ENCODE measurements at places on chromosomes 2 and 18. TPM values are rescaled to one million over a fixed set of nuclear protein-coding genes. Genes with fewer than 3 reads are reported as not detected.

GRCh38 chr2:46229134-46230063 is 67.8 kb upstream of the EPAS1 start:
- DNase-seq: no peak

GRCh38 chr2:224948859-224949258 is 93.4 kb downstream of the DOCK10 start:
- no peak for DNase-seq

DNA sequence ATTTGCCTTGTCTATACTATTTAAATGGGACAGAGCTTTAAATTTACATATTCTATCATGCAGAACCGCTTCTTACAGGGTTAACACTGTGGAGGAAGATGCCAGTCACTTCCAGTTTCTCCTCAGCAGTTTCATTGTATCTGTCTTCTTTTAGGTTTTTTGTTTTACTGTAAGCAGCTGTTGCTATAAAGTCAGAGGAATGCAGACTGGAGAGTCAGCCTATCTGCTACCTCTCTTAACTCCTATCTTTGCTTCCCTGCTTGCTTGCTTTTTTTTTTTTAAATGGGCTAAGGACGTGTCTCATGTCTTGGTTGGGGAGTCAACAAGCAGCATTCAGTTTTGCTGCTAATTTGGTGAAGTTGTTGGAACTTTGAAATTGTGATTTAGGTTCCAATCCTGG is 8.9 kb downstream of the EPC2 start:
- DNase-seq: peak; percentile 18

DNA sequence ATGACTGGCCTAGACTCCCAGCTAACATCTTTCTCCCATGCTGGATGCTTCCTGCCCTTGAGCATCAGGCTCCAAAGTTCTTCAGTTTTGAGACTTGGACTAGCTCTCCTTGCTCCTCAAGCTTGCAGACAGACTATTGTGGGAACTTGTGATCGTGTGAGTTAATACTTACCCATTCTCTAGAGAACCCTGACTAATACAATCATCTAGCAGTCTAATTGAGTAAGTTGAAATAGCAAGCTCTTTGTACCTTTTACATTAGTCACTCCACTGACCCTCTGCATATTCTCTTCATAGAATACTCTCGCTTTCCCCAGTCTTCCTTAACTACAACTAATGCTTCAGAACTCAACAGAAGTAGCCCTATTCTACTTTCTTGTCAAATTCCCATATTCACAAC is 434.6 kb upstream of the NXPH2 start:
- no peak for DNase-seq

DNA sequence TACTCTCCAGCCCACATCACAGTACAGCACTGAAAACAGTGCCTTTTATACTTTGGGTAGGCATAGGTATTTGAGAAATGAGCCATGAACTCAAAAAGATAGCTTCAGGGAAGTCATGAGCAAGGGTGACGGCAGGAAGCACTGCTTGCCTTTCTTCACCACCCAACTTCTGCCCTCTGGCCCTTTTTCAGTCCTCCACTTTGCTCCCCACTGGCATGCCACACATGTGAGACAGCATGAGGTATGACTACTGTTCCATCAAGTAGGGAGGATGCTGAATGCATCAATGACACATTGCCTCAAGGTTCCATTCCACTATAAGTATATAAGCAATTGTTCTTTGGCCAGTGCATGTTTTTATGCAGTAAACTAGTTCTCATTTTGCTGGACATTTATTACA is 373.0 kb downstream of the NRXN1 start:
- no peak for DNase-seq

DNA sequence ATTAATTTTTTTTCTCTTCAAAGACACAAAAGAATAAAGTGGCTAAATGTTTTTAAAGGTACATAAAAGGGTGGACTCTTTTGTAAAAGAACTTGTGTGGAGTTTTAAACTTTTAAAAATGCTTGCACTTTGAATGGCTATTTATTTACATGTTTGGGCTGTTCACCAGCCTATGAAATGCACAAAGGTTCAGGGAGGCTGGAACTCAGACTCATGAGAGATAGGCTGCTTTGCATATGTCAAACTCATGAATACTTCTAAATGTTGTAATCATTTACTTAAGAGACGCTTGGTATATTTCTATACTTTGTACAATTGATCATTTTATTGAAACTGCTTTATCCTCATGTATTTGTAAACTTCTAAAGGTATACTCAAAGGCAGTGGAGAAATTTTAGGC is 79.9 kb downstream of the ZEB2 start:
- no peak for DNase-seq

DNA sequence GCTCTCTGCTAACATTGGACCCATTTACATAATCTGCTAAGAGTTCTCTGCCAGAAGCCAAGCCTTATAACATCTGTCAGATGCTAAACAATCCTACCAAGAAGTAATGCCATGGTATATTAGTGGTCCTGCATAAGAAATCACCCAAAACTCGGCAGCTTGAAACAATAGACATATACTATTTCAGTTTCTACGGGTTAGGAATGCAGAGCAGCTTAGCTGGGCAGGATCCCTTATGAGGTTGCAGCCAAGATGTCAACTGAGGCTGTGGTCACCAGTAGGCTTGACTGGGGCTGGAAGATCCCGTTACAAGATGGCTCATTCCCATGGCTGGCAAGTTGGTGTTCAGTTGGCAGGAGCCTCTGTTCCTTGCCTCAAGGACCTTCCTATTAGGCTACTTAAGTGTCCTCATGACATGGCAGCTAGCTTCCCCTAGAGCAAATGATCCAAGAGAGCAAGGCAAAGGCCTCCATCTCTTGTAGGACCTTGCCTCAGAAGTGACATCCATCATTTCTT is 25.1 kb upstream of the SOS1 start:
- DNase-seq: no peak

- no peak for DNase-seq
Measured at GRCh38 chr18:24633121-24633520, 172.7 kb downstream of the HRH4 start.

GRCh38 chr2:188459061-188459460 is 167.4 kb downstream of the GULP1 start:
- no peak for DNase-seq

GRCh38 chr2:171553858-171554257 is 31.6 kb downstream of the CYBRD1 start:
- peak; percentile 5 for DNase-seq

GRCh38 chr2:110216199-110216598 is 3.9 kb upstream of the MTLN start:
- no peak for DNase-seq

GRCh38 chr2:165864296-165864695 is 70.2 kb upstream of the GALNT3 start:
- DNase-seq: no peak

The PHLPP1 gene
- 11.5 TPM for total RNA-seq

- DNase-seq: no peak
Measured at GRCh38 chr2:28296904-28297303, 95.8 kb upstream of the FOSL2 start.

DNA sequence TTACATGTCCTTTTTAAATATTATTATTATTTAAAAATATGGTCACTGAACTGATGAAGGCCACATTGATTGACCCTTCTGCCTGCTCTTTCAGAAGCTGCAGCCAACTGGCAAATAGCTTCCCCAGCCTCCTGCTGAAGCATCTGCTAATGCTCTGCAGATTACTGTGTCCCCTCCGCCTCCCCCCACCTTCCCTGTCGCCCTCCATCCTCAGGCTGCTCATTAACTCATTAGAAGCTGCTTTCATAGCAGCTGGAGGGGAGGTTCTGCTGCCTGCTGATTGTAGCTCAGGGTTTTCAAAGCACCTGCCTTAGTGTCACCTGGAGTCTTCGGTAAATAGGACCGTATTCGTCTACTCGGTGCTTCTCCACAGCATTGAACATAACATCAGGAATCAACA is 24.8 kb upstream of the LMAN1 start:
- DNase-seq: no peak

DNA sequence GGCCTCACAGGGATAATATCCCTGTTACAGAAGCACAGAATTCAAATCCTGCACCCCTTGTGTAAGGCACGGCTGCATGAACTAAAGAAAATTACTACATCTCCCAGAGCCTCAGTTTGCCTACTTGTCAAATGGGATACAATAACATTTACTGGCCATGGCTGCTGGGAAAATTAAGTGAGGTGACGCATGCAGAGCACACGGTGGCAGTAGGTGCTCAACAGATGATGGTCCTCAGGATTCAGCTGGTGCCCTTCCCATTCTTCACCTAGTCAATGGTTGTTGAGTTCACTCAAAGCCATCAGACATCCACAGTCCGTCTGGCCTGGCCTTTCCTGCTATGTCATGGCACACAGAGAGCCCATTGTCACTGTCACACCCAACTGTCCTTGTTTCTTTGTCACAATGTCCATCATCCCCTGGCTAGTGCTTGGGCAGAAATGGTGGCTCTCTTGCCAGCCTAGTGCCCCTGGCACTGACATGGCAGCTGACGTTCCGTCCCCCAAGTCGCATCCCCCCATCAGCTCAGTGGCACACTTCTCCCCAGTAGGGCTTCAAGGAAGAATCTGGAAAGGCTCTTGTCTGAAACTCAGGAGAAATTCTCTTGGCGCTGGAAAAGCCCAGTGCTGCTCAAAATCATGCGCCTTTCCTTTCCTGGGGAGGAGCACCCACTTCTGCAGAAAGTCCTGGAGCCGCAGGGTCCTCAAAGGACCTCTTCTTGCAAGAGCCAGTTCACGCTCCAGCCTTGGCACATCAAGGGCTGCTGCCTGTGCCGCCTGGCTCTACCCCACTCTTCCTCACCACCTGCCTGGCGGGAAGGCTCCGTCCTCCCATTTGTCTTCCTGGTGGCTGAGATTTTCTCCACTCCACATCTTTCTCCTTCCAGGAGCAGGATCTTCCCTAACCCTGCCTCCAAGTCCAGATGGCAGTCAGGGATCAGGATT is 55.9 kb upstream of the SLC66A3 start:
- DNase-seq: peak; percentile 7

GRCh38 chr2:42252464-42252863 is 83.3 kb downstream of the EML4 start:
- DNase-seq: no peak

The GDF7 gene
- 0.06 TPM for total RNA-seq

The RPRM gene
- not detected for total RNA-seq

DNA sequence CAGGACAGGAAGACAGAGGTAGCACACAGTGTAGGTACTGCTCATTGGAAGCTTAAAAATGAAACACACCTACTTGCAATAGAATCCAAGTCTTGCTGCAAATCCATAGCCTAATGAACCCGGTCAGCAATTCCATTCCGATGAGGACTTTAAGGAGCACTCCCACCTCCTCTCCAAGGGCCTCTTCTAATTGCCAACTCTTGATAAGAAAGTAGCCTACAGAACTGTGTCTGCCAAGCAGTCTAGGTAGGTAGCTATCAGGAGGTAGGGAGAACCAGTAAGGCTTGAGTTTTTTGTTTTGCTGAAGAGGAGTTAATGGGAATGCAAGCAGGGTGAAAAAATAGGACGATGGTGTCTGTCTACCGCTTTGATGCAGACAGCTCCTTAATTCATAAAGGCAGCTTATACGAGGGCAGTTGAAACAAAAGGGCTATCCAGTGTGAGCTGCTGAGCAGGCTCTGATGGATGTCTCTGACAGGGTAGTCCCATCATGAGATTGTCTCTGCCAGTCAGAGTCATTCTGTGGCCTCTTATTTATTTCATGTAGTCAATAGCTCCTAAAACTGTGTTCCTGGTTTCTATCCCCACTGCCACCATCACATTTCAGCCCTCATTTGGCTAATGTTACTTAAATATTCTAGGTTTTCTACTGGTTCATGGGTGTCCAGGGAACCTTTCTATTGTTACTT is 155.6 kb upstream of the DNMT3A start:
- DNase-seq: no peak

- DNase-seq: no peak
Measured at GRCh38 chr2:65529419-65529818, 97.0 kb upstream of the SPRED2 start.

GRCh38 chr2:21599417-21599816 is 475.6 kb downstream of the TDRD15 start:
- no peak for DNase-seq

GRCh38 chr2:226611944-226612318 is 187.7 kb downstream of the IRS1 start:
- no peak for DNase-seq

- no peak for DNase-seq
Measured at GRCh38 chr2:160816916-160817499, 323.4 kb upstream of the RBMS1 start.

GRCh38 chr2:189661957-189662321 is 680 bp downstream of the ASNSD1 start:
- peak; percentile 25 for DNase-seq

DNA sequence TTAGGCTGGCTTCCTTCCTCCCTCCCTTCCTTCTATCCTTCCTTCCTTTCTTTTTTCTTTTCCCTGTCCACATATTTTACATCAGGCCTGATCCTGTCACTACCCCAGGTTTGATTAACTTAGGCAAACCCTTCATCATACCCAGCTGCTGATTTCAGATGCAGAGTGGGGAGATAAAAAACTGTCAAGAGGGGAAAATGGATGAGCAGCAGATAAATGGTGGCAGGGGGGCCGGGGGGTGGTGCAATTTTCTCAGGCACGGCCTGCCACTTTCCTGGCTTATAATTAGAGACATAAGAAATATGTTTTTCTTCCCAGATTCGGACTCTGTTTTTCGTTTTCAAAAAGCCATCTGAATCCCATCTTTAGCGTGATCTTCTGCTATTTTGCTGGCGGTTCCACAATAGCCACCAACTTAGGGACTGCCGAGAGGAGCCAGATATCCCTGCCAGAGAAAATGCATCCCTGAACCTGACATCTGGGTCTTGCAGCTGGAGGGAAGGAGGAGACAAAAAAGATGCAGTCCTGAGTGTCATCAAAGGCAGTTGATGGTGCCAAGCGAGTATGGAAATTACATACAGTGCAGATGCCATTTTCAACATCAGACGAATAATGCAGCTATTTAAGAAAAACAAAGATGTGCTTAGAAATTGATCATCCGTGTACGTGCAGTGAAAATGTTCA is 49.9 kb downstream of the CXCR4 start:
- no peak for DNase-seq

The KCNG2 gene
- not detected for total RNA-seq
